ENCODE measurements at places on chromosomes 7 and 10.

DNA sequence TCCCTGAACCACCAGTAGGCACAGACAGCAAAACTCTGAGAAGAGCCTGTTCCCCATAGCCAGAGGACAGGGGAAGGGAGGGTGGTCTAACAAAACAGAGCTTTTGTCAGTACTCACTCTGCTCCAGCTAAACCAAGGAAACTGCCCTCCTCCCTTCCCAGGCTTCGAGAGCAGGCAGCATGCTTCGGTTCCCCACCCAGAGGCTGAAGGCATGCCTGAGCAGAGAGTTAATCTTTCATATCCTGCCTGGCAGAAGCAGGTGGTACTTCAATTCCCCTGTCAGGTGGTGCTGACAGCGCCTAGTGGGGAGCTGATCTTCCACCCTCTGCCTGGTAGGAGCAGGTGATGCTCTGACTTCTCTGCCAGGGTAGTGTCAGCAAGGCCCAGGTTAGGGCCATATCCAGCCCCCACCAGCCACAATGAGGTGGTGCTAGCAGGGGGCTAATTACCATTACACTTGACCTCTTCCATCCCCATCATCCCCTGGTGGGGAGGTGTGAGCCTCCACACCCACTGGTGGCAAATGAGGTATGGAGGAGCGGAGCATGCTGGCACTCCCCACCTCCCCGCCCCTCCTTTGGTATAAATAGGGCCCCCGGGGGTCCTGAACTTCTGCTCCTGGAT is 35.1 kb downstream of the SDK1 start:
- DNase-seq, result no peak

- no peak for DNase-seq
Observed at GRCh38 chr7:89943525-89944050, 210.7 kb upstream of the STEAP1 start.

DNA sequence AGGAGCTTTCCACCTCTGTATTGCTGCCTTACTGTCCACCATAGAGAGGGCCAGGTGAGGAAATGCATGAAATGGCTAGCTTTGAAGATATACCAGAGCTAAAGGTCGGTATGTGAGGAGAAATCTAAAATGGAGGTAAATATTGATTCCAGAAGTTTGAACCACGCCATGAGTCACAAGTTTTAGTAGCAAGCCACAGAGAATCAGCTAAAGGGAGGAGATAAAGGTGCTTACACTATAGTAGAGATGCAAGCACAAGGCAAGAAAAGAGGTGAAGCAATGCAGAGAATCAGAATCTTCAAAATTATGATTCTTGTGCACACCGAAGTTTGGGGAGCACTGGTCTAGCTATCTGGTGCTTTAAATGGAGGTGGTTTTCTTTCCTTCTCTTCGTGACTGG is 3.0 kb upstream of the GSAP start:
- DNase-seq, result no peak

DNA sequence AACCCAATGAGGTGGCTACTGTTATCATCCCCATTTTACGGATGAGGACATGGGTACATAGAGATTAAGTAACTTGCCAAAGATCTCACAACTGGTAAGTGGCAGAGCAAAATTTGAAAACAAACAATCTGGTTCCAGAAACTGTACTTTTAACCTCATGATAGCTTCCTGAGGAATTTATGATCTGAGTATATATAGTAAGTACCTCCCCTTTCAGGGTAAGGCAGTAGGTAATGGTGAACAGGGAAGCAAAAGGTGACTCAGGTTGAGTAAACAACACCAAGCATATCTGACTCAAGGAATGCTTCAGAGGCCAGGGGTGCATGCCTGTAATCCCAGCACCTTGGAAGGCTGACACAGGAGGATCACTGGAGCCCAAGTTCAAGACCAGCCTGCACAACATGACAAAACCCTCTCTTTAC is 21.1 kb downstream of the KLLN start:
- DNase-seq, result no peak

DNA sequence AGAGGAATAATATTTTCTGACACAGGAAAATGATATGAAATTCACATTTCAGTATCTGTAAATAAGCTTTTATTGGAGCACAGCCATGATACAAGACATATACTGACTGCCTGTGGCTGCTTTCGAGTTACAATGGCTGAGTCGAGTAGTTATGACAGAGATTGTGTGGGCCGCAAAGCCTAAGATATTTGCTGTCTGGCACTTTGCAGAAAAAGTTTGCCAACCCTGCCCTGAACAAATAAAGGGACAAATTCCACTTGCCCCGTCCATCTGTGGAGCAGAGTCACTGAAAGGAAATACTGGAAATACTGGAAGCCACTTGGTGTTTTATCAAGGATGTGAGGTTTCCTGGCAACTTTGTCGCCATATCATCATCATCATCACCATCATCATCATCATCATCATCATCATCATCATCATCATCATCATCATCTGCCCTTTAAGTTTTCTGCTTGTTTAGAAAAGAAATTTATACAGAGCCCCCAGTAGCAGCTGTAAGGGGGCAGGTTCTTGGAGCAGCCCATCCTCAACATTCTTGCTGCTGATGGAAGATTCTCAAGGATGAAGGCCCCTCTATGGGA is 85.8 kb downstream of the TCF7L2 start:
- DNase-seq, result no peak

- DNase-seq, result no peak
Observed at GRCh38 chr10:129836253-129836652, 127.8 kb downstream of the EBF3 start.

- DNase-seq, result no peak
Observed at GRCh38 chr7:21542891-21543527, at the start of gene DNAH11. TSS of gene DNAH11 (plus strand) at chr7:21543039. CDS start at chr7:21543246, 207 bp downstream.

- no peak for DNase-seq
Observed at GRCh38 chr10:72334825-72335393, 19.8 kb downstream of the DNAJB12 start.

DNA sequence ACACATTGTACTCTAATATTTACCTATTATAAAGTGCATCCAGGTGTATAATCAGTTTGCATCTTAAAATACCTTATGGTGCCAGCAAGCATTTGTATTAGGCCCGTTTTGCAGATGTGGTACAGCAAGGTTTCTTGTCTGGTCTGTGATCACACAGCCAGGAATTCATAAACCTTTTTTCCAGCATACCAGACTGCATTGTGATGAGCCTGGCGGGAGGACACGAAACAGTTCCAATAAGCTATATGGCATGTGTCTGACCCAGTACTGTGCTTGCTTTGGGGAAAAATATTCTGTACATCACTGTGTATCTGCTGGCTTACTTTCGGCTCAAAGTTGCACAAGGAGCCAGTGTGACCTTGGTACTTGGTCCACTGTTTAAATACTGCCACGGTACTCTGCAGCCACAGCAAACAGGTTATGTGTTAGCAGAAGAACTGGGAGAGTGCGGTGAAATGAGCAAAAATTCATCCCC is 36.3 kb downstream of the CHN2 start:
- DNase-seq, result no peak

- no peak for DNase-seq
Observed at GRCh38 chr10:68327889-68328786, 3.7 kb upstream of the HNRNPH3 start.

GRCh38 chr7:20328027-20328426 is 2.7 kb upstream of the ITGB8 start:
- no peak for DNase-seq

DNA sequence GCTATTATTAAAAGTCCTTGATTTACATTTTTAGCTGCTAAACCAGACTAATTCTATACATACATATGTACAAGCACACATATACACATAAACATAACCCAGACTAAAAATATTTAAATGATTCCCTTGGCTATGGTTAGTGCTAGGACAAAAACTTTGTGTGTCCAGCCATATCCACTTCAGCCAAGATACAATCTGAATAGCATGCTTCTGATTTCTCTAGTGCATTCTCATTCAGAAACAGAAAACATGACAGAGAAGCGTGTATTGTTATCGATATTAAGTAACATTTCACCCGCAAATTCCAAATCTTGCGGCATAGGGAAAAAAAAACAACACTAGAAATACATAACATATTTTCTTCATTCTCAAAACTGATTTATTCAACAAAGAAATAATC is 569.3 kb downstream of the KCNMA1 start:
- DNase-seq, result no peak

DNA sequence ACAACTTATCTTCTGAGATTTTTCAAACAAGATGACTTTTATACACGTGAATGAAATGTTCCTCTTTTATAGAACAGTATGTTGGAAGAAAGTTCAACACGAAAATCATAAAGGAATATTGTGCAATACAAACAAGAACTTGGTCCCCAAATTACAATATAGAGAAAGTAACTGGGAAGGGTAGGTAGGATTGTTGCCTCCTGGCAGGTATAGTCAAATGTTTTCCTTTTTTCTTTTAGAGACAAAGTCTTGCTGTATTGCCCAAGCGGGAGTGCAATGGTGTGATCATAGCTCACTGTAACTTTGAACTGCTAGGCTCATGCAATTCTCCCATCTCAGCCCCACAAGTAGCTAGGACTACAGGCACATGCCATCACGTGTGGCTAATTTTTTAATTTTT is 582.6 kb downstream of the PARD3 start:
- no peak for DNase-seq

- no peak for DNase-seq
Observed at GRCh38 chr7:3039787-3040186, 3.9 kb downstream of the CARD11 start.

GRCh38 chr10:49745756-49746155 is 16.4 kb downstream of the OGDHL start:
- no peak for DNase-seq

DNA sequence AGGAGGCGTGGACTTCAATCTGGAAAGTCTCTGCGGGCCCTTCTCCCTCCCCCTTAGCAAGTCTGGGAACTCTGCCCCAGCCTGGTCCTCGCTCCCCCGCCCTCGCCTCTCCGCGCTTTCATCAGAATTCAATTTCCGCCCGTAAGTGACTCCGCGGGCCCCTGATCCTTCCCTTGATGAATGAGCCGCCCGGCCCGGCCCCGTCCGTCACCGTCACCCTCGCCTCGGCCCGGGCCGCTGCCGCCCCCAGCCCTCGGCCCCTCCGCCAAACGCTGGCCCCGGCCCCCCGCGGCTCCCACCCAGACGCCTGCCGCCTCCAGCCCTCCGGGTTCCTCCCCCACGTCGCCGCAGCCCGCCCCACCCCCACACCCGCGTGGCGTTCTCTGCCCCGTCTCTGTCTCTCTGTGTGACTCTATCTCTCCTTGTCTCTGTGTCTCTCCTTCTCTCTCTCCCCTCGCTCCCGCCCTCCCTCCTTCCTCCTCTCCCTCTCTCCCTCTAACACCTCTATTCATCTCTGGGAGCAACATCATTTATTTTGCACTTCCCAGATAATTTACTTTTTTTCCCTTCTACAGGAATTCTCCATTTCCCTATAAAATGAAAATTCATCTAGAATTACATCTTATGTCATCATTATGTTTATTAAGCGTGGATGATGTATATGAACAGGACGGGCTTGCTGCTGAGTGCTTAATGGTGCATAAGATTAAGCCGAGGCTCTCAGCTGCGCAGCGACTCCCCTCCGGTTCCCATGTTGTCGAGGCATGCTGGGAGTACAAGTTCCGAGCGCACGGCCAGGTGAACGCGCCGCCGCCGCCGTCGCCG is 91.2 kb upstream of the PAX2 start:
- no peak for DNase-seq

DNA sequence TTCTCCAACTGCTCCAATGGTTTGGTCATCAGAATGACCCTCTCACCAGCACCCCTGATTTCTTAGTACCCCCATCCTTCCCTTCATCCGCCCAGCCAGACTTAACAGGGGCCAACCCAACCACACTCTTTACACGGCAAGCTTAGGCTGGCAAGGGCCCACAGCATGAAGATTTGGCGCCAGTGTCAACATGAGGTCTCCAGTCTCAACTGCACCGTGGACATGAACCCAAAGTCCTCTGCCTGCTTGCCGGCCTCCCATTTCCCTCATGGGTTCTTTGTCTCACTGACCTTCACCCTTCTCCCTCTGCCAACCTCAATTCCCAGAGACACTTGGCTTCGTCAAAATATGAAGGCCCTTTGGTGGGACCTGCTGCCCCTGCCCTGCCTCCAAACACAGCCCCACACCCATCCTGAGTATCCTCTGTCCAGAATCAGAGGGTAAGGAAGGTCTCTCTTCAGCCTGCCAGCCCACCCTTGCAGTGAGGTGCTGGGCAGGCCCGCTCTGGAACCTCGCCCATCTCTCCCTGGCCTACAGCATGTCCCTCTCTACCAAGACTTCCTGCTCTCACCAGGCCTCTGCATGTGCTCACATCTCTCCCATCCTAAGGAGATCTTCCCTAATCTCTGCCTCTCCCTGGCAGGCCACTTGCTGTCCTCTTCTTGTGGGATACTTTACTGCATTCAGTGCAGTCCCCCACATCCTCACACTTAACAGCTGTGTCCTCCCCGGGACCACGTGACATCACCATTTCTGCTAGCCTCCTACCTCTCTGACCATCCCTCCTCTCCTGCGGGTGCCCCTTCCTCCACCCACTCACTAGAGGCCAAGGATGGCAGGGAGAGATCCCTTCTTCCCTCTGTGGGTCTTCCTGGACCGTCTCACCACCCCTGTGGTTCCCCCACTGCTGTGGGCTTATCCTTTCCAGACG is 91.7 kb upstream of the ZMIZ1 start:
- DNase-seq, result no peak

DNA sequence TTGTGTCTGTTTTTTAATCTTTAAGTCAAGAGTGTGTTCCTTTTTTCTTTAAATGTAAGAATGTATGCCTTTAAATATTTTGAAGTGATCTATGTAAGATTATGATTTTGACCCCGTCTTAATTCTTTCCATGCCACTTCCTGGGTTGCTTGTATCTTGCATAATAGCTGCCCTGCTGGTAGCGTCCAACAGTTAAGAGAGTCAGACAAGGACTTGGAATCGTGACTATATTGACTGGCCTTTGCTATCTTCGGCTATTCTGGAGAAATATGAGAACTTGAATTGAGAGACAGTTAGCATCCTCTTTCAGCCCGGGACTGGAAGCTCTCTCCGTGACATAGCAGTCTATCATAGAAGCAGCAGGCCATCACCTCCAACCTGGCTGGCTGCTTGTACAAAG is 13.0 kb downstream of the NRP1 start:
- DNase-seq, result no peak

DNA sequence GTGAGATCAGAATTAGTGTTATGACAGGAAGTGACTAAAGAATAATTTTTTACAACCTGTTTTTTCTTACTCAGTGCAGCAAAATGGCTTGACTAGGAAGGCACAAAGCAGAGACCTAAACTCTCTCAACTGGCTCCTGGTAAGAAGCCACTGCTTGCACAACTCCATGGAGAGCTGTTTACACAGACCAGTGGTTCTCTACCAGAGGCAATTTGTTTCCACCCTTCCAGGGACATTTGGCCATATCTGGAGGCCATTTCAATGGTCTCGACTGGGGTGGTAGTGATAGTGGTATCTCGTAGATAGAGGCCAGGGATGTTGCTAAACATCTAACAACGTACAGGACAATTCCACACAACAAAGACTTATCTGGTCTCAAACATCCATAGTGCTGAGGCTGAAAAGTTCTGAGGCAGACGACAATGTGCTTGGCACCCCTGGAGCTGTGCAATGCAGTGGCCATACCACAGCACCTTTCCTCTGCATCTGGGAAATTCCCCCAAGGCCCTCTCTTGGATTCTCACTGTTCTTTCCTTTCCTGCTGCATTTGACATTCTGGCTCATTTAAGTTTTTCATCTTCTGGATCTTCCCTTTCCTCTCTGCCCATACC is 105.4 kb upstream of the LAMB4 start:
- no peak for DNase-seq

- no peak for DNase-seq
Observed at GRCh38 chr10:112379635-112380296, 5.8 kb downstream of the ACSL5 start.

GRCh38 chr7:11127114-11127785 is 153.6 kb downstream of the PHF14 start:
- DNase-seq, result no peak

GRCh38 chr7:170551-171363 is 21.6 kb upstream of the FAM20C start:
- no peak for DNase-seq

- no peak for DNase-seq
Observed at GRCh38 chr10:113108948-113109347, 158.9 kb downstream of the TCF7L2 start.
